ENCODE measurements at places on chromosomes 2 and 18.

DNA sequence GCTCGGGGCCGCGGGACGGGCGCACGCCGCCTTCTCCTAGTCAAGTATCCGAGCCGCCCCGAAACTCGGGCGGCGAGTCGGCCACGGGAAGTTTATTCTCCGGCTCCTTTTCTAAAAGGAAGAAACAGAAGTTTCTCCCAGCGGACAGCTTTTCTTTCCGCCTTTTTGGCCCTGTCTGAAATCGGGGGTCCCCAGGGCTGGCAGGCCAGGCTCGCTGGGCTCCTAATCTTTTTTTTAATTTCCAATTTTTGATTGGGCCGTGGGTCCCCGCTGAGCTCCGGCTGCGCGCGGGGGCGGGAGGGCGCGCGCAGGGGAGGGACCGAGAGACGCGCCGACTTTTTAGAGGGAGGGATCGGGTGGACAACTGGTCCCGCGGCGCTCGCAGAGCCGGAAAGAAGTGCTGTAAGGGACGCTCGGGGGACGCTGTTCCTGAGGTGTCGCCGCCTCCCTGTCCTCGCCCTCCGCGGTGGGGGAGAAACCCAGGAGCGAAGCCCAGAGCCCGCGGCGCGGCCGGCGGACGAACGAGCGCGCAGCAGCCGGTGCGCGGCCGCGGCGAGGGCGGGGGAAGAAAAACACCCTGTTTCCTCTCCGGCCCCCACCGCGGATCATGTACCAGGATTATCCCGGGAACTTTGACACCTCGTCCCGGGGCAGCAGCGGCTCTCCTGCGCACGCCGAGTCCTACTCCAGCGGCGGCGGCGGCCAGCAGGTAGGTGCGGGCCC lies 617 bp downstream of the FOSL2 start:
- DNase-seq = peak; percentile 48

DNA sequence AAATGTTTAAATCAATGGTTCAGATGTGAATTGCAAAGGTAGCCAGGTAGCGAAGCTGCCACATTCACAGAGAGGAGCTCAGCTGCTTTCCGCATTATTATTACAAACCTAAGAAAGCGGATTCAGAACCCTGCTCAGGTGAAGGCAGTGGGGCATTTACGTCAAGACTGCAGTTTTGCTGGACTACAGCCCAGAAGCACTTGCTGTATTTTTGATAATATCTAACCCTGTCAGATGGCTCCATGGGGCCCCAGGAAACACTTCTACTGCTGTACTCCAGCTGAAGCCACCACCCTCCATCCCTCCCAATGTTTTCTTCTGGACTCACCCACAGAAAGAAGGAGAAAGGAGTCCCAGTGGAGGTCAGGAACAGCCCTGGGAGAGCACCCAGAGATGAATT lies 96.9 kb downstream of the TPO start:
- DNase-seq = no peak

- peak; percentile 45 for DNase-seq
Observed at GRCh38 chr2:157876066-157876785, at the start of gene ACVR1. Gene ACVR1, minus strand, starts transcription at chr2:157876330. Its CDS starts 76,837 bp downstream, at chr2:157799493.

- DNase-seq = no peak
Observed at GRCh38 chr18:38421021-38421420, 855.4 kb upstream of the CELF4 start.

- no peak for DNase-seq
Observed at GRCh38 chr18:32910694-32911296, 138.0 kb upstream of the KLHL14 start.

GRCh38 chr18:1513519-1513918 lies 608.8 kb downstream of the ADCYAP1 start:
- no peak for DNase-seq

Measured in stimulated activated CD4-positive, alpha-beta T cell treated with anti-CD3 and anti-CD28 coated beads, Interleukin-15, amount 100 ng/mL, for 1 hour (primary cell).